ENCODE measurements at places on chromosomes 5 and 9. TPM values are rescaled to one million over a fixed set of nuclear protein-coding genes. Genes with fewer than 3 reads are reported as not detected.

DNA sequence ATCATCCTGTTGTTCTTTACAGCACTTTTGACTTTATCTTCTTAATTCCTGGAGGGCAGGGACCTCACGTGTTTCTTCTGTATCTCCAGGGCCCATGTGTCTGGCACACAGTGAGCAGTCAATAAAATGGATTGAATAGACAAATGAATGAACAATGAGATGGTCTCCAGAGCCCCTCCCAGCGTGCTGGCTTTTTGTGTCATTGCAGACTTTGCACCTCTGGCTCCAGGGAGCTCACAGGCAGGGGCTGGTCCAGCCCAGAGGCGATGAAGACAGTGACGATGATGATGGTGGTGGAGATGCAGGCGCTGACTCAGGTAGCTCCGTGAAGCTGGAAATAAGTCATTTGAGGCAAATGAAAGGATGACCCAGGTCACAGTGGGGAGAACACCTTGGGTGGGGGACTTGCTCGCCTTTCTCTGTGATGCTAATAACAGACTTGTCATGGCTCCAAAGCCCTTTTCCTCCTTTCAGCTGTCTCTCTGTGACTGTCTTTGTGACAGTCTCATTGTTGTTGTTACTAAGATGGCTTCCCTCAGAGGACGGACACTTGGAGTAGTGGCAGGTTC, 30.4 kb upstream of the FABP6 start:
- DNase-seq = no peak

- no peak for DNase-seq
These were observed 16.7 kb downstream of the IFNB1 start for GRCh38 chr9:21060919-21061561.

DNA sequence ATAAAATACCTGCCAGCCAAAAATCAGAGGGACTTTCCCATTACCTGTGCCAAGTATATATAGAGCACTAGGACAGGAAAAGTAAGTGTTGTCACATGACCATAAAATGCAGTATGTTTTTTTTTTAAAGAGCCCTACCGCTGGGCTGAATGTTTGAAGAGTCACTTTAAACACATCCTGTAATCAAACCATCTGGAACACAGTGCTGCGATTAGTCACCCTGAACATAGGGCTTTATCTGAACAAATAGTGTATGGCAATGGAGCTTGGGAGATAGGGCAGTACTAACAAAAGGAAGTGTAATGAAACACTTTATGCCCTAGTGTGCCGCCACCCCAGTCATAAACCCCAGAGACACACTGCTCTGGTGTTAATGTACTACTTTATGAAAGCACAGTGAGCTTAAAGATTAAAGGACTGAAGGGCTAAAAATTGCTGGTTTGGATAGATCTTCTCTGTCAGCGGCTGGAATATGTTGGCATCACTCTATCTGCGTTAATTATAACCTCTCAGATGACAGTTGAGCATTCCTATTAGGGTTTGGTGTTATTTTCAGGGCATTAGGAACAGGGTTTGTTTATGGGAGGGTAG, 90.4 kb downstream of the ZNF608 start:
- DNase-seq = peak; percentile 94

Gene THBS4
- total RNA-seq = 2.9 TPM

GRCh38 chr5:10635257-10635866, 71.5 kb downstream of the ANKRD33B start:
- DNase-seq = peak; percentile 64

All from kidney epithelial cell (primary cell).